ENCODE measurements at places on chromosomes 7 and 10.

GRCh38 chr10:91347529-91347928 is 62.6 kb upstream of the HECTD2 start:
- DNase-seq, result no peak

- no peak for DNase-seq
These were observed 13.9 kb downstream of the PRSS2 start for GRCh38 chr7:142784716-142785115.

DNA sequence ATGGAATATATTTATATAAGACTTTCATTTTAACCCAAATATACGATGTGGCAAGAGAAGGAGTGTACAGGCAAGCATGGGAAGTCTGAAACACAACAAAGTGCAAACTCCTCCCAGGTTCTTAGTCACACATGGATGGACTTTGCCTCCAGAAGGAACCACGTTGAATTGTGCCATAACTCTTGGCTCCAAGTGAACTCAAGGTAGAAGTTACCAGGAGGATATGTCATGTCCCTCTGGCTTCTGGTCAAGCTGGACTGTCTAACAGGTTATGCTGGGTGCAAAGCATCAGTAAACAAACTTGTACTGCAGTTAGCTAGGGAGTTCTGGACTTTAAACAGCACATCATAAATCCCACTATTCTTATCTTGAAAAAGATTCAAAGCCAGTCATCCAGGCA is 328.3 kb upstream of the TEX47 start:
- no peak for DNase-seq

GRCh38 chr7:33062023-33062781 is at the start of gene NT5C3A:
Gene NT5C3A, minus strand, starts transcription at chr7:33062776. Its CDS starts 71 bp downstream, at chr7:33062705.
- DNase-seq, result peak; percentile 74

GRCh38 chr7:128323459-128324367 is 20.0 kb downstream of the RBM28 start:
- DNase-seq, result no peak

DNA sequence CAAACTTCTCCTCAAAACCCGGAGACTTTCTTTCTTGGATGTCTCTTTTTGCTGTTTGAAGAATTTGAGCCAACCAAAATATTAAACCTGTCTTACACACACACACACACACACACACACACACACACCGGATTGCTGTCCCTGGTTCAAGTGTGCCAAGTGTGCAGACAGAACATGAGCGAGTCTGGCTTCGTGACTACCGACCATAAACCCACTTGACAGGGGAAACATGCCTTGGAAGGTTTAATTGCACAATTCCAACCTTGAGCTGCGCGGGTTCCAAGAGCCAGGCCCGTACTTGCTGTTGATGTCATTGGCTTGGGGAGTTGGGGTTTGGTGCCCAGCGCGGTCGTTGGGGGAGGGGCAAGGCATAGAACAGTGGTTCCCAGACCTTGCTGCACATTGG is 1.7 kb downstream of the EGFR start:
- peak; percentile 60 for DNase-seq

DNA sequence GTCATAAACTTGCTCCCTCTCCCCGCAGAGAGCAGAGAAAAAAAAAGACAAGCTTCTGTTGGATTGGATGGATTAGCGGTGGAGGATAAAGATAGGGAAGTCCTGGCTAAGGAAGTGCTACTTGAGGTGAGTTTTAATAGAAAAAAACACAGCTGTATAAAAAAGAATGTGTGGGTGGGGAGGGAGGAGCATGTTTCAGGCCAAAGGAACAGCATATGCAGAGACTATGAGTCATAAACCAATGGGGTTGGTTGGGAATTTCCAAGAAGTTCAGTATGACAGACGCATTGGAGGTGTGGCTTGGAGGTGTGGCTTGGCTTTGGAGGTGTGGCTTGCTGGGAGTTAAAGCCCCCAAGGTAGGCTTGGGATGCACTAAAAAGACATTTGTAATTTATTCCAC is 103.0 kb upstream of the LSM8 start:
- DNase-seq, result no peak

- peak; percentile 62 for DNase-seq
These were observed at the start of gene SLC26A5 for GRCh38 chr7:103446049-103446520. Gene SLC26A5, minus strand, starts transcription at chr7:103446207. Its CDS starts 24,693 bp downstream, at chr7:103421514.

DNA sequence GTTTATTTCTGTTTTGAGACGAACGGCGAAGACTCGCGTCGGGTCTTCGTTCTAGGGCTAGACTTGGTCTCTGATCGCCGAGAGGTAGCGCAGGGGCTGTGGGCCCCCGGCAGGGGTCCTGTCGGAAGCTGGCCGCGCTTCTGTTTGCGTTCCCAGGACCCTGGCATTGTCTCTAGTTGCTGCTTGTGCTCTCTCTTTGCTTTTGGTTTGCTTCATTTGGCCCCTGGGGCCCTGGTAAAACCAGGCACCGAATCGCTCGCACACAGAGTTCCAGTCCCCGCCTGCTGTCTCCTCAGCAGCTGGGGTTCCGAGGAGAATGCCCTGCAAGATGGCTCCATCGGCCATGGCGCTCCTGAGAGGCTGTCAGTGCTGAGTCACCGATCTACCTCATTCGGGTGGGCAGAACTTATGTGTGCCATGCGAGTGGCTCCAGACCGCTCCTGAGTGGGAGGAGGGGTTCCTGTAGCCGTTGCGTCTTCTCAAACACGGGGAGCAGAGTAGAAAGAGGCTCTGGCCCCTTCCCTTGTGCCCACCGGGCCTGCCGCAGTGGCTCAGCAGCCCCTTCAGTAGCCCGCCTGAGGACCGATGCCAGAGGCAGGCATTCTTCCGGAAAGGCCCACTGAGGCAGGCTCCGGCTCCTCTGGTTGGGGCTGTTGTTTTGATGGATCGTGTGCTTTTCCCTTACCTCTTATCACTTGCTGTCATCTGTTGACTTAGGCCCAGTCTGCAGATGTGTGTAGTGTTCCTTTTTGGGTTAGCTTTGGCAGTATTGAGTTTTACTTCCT is 826 bp downstream of the CHPF2 start:
- peak; percentile 48 for DNase-seq

DNA sequence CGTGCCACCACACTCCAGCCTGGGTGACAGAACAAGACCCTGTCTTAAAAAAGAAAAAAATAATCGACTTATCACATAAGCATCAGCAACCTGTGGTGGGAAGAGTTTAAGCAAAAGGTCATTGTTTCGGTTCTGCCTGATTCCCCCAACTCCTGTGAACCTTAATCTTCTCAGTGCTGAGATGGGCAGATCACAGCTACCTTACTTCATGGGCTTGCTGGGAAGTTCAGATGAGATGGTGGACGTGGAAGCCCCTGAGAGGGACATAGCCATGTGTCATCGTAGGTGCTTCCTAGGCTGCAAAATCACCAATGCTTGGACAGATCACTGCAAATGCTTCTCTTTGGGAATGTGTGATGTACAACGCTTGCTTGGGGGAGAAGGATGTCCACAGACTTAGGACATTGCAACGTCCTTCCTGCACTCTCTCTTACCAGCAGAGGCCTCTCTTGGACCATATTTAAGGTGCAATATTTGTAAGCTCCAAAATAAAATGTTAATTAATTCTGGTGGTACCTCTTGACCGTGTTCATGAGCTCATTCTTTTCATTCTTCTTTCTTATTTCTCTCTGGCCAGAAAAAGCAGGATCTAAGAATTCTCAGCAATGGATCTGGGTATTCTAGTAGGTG is 8.6 kb downstream of the GJD4 start:
- no peak for DNase-seq

All from large intestine (tissue), 12 donors.